Left kidney (tissue), 8 donors: ENCODE measurements at places on chromosomes 11 and 22.

DNA sequence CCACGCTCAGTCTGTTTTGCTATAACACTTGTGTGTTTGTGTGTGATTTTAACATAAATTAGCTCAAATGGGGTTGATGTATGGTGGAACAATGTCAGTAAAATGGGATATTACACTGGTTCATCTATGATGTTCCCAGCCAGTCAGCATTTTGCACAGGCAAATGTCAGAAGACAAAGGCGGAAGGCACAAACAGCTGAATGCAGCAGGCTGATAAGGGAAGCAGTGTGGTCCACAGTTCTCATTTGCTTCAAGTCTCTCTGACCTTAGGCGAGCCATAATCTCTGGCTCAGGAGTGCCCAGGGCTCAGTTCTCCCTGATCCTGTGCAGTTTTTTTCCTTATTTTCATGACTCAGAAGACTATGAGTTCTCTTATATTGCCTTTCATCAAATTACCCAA, 102.7 kb downstream of the FAR1 start:
- no peak for DNase-seq

GRCh38 chr11:32659672-32660071, 76.0 kb downstream of the EIF3M start:
- no peak for DNase-seq

DNA sequence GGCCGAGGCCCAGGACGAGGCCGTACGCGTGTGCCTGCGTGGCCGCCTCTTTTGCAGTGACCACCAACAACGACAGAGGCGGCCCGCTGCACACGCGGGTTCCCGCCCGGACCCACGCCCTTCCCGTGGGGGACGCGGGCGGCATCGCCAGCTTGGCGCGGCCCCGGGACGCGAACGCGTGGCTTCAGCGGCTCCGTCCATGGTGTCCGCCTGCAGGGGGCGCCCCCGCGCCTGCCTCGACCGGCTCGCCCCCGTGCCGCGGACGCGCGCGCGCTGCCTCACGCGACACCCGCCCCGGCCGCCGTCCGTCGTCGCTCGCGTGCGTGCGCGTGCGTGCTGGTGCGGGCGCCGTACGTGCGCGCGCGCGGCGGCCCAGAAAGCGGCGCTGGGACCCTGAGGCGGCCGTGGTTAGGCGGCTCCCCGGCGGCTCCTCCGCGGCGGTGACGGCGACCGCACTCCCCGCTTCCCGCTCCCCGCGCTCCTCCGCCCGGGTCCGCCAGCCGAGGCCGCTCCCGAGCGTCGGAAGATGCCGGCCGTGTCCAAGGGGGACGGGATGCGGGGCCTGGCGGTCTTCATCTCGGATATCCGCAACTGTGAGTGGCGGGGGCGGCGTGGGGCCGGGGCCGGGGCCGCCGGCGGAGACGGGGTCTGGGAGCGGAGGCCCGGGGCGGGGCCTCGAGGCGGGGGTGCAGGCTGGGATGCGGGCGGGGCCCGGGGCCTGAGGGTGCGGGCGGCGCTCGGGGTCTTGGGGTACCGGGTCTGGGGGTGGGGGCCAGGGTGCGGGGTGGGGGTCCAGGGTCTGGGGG, at the start of gene AP2A2:
TSS of gene AP2A2 (plus strand) at position 375 of the 806 bp plus-strand sequence. CDS start at position 527, 152 bp downstream.
- DNase-seq, result peak; percentile 86

GRCh38 chr11:8683115-8683807, 669 bp downstream of the RPL27A start:
- no peak for DNase-seq

DNA sequence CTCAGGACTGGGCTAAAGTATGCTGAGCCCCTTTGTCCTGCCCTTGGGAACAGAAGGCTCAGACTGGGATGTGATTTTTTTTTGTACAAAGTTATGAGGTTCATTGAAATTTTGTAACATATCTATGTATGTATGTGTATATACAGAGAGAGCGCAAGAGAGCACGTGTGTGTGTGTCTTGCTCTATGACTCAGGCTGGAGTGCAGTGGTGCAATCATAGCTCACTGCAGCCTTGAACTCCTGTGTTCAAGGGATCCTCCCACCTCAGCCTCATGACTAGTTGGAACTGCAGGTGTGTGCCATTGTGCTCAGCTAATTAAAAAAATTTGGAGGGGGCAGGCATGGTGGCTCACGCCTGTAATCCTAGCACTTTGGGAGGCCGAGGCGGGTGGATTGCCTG, 5.7 kb downstream of the TMEM25 start:
- DNase-seq, result no peak

DNA sequence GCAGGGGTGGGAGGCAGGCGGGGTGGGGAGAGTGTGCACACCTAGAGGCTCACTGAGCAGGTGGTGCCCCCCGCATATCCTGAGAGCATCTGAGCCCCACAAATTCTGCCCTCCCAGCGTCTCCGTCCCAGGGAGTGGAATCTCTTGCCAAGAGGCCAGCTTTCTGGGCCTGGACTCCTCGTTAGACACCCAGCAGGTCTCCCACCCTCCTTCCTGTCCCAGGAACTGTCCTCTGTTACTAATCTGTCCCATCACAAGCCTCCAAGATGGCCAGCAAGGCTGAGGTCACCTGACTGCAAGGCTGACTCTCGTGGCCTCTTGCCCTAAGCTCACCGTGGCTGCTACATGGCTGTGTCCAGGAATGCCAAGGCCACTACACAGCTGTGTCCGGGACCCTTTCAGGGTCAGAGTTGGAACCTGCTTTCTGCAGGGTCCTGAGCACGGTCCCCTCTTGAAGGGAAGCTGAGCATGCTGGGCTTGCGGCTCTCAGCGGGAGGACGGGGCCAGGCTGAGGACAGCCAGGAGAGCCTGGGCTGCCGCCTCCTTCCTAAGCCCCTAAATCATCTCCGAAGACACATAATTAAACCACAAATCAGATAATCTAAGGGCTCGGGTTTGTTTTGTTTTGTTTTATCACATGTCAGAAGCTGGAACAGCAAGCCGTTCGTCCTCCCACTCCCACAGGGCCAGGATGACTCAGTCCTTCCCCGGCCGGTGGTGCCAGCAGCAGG, 1327.3 kb downstream of the TBC1D22A start:
- DNase-seq, result peak; percentile 78

- no peak for DNase-seq
Measured at GRCh38 chr11:111531687-111532364, 8.7 kb upstream of the LAYN start.

- DNase-seq, result no peak
Measured at GRCh38 chr22:41365425-41365824, 16.3 kb upstream of the TEF start.

GRCh38 chr22:39466228-39467006, 9.6 kb downstream of the MGAT3 start:
- no peak for DNase-seq

GRCh38 chr11:76267556-76267955, 61.3 kb upstream of the WNT11 start:
- DNase-seq, result no peak

GRCh38 chr11:32382339-32383049, 52.8 kb downstream of the WT1 start:
- no peak for DNase-seq

DNA sequence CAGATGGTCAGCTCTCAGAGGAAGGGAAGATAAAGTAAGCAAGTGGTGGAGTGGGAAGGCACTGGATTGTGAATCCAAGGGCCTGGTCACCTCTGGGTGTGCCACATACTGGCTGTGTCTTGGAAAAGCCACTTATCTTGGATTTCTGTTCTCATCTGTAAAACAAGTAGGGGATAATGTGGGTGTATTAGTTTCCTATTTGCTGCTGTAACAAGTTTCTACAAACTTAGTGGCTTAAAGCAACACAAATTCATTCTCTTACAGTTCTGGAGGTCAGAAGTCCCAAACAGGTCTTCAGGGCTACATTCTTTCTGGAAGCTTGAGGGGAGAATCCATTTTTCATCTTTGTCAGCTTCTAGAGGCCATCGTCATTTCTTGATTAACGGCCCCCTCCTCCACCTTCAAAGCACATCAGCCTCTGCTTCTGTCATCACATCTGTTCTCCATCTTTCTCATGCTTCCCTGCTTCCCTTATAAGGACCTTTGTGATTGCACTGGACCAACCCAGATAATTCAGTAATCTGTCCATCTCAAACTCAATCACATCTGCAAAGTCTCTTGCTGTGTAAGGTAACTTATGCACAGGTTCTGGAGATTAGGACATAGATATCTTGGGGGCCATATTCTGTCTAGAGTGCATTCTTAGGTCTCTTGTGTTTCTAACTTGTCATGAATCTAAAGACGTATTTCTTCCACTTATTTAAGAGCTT, 75.9 kb downstream of the C22orf31 start:
- DNase-seq, result no peak

- DNase-seq, result no peak
Measured at GRCh38 chr11:76830639-76831327, 29.9 kb upstream of the ACER3 start.

- DNase-seq, result no peak
Measured at GRCh38 chr11:67384851-67385366, 6.9 kb upstream of the RAD9A start.

GRCh38 chr11:35734669-35735410, 72.3 kb downstream of the TRIM44 start:
- DNase-seq, result no peak

DNA sequence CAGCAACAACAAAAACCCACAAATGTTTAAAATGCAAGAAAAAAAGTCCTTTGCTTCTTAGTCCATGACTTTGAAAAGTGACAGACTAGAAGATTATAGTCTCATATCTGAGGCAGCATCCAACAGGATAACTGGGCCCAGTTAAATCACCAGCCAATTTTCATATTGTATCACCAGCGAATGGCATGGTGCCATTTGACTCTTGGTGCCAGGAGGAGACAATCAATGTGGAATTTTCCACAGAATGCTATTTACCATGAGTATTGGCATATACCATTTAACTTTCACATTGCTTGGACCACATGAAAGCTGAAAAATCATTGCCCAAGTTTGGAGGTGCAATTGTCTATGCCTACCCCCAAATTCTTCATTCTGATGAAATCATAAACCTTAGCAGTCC, 255.5 kb downstream of the TENM4 start:
- no peak for DNase-seq

DNA sequence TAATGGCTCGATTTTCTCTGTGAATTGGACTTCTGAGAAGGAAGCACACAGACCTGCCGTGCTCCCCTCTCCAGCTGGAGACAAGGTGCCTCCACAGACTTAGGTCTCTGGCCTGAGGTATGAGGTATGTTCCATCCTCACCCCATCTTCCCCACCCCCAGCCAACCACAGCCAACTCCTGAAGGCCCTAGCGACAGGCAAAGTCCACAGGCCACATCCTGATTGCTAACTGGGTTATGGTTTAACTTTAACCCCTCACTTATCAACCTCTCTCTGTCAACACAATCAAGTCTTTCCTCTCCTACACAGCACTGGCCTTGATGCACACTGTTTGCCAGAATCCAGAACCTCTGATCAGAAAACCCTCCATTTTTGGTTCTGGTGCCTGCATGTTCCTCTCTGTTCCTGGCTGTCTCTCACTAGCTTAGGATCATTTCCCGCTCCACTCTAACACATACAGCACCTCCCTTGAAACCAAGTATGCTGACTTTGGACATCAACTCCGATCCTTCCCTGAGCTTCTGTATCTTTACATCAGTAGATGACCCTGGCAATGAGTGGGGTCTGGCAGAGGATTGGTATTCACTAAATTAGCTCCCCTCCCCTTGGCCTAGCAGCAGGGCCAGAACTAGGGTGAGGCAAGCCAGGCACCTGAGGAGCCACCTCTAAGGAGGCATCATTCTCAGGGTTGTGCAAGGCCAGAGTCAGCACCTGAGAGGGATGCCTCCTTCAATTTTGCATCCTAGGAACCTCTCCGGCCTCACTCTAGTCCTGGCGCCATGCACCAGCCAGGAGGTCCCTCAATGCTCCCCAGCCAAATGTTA, 22.0 kb downstream of the JAML start:
- no peak for DNase-seq

GRCh38 chr22:18067548-18068341, 10.0 kb upstream of the PEX26 start:
- DNase-seq, result no peak

DNA sequence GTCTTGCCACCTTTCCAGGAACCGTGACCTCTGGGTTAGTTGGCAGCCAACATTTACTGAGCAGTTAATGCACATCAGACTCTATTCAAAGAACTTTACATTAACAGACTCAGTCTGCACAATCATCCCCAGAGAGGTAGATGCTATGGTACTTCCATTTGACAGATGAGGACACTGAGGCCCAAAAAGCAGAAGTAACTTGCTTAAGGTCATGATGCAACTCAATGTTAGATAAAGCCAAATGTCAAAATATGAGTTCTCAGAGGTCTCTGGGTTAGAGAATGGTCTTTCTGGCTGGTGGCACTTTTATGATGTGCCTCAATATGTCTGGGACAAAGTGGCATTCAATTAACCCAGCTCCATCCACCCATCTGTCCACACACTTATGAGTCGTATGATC, 450.0 kb downstream of the MIAT start:
- DNase-seq, result no peak

GRCh38 chr11:130947889-130948288, 31.6 kb upstream of the SNX19 start:
- no peak for DNase-seq

GRCh38 chr22:45298934-45299505, 10.7 kb upstream of the FAM118A start:
- DNase-seq, result no peak

DNA sequence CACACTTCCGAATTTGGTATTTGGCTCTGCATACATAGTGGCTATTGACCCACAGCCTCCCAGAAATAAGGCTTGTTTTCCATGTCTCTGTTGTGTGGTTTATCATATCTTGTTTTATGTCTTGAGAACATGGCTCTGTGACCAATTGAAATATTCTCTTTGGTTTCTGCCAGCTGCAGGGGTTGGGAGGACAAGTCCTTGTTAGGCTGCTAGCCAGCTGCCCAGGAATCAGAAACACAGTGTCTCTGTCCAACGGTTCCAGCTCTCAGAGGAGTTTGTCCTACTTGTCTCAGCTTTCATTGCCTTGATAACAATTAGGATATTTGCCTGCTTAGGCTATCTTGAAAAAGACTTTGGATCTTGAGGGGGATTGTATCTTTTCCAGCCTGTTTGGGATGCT, 6.0 kb upstream of the SLC7A4 start:
- DNase-seq, result no peak

DNA sequence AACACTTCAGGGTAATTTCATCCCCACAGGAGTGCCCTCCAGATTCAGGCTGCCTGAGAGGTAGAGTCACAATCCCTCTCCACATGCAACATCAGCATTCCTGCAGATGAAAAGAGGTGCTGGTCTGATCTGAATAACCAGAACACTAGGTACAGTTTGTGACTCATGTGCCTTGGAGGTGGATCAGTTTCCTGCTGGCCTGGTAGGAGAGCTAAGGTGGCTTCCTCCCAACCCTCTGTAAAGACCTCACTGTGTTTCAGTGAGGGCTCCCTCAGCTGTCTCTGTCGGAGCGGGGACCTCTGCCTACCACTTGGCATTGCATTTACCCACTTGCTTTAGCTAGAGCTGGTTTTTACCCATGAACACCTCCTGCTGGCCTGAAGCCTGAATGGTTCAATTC, 7.6 kb downstream of the OR9G1 start:
- DNase-seq, result no peak

GRCh38 chr11:116646191-116646590, 126.6 kb downstream of the BUD13 start:
- no peak for DNase-seq

- no peak for DNase-seq
Measured at GRCh38 chr11:86047275-86047991, 21.5 kb downstream of the PICALM start.
